Effector memory CD4-positive, alpha-beta T cell (primary cell): ENCODE measurements at places on chromosomes 11 and 22.
A peak's percentile ranks its signal among the peaks of the same experiment; 100 is the strongest.

DNA sequence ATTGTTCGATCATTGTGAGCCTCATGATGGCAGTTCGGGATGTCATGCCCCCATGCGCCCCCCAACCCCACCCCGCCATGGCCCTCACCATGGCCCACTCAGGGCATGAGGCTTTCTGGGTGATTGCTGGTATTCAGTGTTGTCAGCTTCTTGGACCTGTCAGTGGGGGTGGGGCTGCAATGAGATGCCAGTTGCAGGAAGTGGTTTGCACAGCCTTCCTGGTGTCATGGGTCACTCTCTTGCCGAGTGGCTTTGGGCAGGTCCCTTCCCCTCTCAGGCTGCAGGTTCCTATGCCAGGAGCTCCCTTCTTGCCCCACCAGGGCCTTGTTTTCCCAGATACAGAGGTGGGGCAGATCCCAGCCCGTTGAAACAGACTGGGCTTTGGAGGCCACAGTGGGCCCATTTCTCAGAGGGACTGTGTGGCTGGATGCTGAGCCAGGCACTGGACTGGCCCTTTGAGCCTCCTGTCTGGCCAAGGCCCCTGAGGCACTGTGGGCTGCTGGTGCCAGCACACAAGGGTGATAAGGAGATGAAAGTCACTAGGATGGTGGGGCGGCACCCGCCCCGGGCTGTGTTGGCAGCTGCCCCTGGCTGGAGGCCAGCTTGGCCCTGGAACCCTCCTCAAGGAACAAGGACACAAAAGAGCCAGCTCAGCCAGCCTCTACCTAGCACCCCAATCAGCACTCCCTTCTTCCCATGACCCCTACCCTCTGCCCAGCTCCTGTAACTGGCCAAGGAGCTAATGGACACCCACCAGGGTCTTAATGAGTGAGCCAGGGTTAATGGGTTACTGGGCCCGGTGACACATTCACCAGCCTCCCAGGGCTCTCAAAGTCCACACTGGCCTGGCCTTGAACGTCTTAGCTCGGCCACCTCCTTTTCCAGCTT, 1.5 kb upstream of the GGT1 start:
- no peak for DNase-seq
- no peak overlapping the region for H3K27ac ChIP-seq
- H3K4me1 ChIP-seq: peaks cover 8% of the 10 kb centered on the region
- H3K27me3 ChIP-seq: no peaks in the 10 kb centered on the region

GRCh38 chr11:70226967-70227366, 23.9 kb downstream of the FADD start:
- H3K4me1 ChIP-seq: no peaks in the 10 kb centered on the region
- H3K4me3 ChIP-seq: no peak overlapping the region
- no peaks in the 10 kb centered on the region for H3K36me3 ChIP-seq

DNA sequence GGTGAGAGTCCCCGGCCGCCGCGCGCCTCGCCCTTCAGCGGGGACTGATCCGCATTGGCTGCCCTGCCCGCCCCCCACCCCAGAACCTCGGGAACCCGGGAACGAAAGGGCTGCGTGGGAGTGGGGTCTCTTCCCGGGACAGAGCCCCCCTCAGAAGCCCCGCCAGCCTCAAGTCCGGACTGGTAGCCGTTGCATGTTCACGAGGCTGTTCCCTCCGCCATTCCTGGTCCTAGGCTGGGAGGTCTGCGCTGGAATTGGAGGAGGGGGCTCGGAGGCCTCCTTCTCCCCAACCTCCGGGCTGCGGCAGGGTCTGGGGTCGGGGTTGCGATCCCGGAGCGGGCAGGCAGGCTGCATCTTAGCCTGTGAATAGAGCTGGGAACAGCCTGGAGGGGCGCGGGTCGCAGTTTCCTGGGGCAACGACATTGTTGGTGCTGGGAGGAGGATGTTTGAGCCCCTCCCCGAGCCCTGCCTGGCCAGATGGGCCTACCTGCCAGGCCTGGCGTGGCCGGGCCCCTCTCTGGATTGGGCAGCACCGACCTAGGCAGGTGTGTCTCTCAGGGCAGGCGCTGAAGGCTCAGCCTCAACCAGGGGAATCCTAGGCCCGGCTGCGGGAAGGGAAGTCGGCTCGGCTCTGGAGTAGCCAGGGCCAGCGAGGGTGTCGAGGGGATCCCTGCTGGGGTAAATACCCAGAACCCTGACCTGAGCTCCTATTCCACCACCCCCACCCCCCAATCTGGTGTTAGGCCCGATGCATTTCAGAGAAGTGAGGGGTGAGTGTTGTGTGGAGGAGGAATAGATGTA, 670 bp downstream of the MAPK8IP1 start:
- no peak overlapping the region for H3K27ac ChIP-seq
- no peak for DNase-seq
- H3K36me3 ChIP-seq: peaks cover 8% of the 10 kb centered on the region
- peaks cover 11% of the 10 kb centered on the region for H3K4me1 ChIP-seq
- H3K27me3 ChIP-seq: no peaks in the 10 kb centered on the region

- no peak overlapping the region for H3K27ac ChIP-seq
- H3K4me3 ChIP-seq: no peak overlapping the region
- no peaks in the 10 kb centered on the region for H3K36me3 ChIP-seq
- no peak for DNase-seq
- H3K4me1 ChIP-seq: no peaks in the 10 kb centered on the region
Measured at GRCh38 chr11:104175769-104176168, 11.8 kb upstream of the PDGFD start.

- no peak for DNase-seq
- no peak overlapping the region for H3K27ac ChIP-seq
- H3K27me3 ChIP-seq: peaks cover 10% of the 10 kb centered on the region
- no peak overlapping the region for H3K4me3 ChIP-seq
Measured at GRCh38 chr22:20960609-20961008, 6.4 kb upstream of the AIFM3 start.

GRCh38 chr11:110131386-110132123, 38.4 kb downstream of the ZC3H12C start:
- no peaks in the 10 kb centered on the region for H3K36me3 ChIP-seq
- H3K27ac ChIP-seq: no peak overlapping the region
- no peak overlapping the region for H3K4me3 ChIP-seq

GRCh38 chr22:20032407-20032991, 11.6 kb downstream of the TANGO2 start:
- no peak overlapping the region for H3K27ac ChIP-seq
- DNase-seq: no peak
- peaks cover 14% of the 10 kb centered on the region for H3K4me1 ChIP-seq
- peaks cover 8% of the 10 kb centered on the region for H3K36me3 ChIP-seq

DNA sequence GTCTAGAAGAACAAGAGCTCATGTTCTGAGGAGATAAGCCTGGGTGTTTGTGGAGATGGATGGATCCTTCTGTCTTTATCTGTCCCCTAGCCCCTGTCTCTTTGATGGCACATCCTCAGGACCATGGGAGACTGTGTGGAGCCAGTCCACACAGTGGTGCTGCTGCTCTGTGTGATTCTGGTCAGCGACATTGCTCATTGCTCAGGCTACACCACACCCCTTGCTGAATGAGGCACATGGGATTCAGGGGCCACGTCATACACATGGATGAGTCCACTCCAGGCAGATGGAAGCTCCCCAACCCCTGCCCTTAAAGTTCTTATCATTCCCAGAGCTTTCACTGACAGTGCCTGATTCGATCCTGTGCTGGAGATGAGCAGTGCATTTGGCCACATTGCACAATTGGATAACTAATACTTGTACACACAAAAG, 222.2 kb downstream of the NAV2 start:
- H3K4me1 ChIP-seq: no peaks in the 10 kb centered on the region
- H3K4me3 ChIP-seq: no peak overlapping the region
- H3K36me3 ChIP-seq: no peaks in the 10 kb centered on the region

GRCh38 chr11:109851780-109852390, 241.3 kb upstream of the ZC3H12C start:
- H3K36me3 ChIP-seq: no peaks in the 10 kb centered on the region
- H3K27ac ChIP-seq: no peak overlapping the region
- no peak overlapping the region for H3K4me3 ChIP-seq
- no peaks in the 10 kb centered on the region for H3K4me1 ChIP-seq
- DNase-seq: no peak

DNA sequence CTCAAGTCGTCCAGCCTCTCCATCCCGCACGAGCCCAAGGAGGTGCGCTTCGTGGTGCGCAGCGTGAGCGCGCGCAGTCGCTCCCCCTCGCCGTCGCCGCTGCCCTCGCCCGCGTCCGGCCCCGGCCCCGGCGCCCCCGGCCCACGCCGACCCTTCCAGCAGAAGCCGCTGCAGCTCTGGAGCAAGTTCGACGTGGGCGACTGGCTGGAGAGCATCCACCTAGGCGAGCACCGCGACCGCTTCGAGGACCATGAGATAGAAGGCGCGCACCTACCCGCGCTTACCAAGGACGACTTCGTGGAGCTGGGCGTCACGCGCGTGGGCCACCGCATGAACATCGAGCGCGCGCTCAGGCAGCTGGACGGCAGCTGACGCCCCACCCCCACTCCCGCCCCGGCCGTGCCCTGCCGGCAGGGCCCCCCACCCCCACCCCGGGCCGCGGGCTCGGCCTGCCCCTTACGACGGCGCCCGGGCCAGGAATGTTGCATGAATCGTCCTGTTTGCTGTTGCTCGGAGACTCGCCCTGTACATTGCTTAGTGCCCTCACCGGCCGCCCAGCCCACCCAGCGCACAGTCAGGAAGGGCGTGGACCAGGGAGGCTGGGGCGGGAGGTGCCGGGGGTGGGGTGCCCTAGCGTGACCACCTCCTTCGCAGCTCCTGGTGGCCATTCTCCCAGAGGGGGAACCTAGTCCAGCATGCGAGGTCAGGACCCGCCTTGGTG, 6.9 kb upstream of the ACR start:
- no peak for DNase-seq
- no peak overlapping the region for H3K4me3 ChIP-seq
- no peak overlapping the region for H3K27ac ChIP-seq
- peaks cover 3% of the 10 kb centered on the region for H3K4me1 ChIP-seq
- H3K36me3 ChIP-seq: no peaks in the 10 kb centered on the region

DNA sequence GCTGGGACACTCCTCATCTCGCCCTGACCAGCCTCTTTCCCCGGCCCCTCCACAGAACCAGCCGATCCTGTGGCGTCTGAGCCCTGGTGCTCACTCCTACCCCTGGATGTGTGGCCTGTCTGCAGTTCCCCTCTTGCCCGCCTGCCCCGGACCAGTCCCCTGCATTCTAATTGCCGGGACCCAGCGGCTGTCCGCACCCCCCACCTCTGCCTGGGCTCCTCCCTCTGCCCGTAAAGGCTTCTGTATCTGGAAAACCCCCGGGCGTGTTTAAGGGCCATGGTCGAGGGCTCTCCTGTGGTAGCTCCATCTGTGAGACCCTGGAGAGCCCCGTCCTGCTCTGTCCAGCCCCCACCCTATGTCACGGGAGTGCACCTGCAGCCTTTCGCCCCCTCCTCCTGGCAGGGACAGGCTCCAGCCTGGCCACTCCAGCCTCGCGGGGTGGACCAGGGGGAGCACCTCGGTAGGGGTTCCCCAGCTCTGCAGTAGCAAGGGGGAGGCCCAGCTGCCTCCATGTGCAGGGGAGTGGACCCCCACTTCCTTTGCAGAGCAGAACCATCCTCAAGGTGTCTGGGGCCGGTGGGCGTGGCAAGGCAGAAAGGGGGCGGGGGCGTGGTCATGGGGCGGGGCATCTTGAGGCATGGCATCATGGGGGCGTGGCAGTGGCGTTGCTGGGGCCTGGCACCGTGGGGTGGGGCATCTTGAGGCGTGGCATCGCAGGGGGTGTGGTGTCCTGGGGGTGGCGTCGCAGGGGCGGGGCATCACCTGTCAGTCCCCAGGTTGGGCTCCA, 430.4 kb downstream of the TBC1D22A start:
- no peaks in the 10 kb centered on the region for H3K36me3 ChIP-seq
- no peaks in the 10 kb centered on the region for H3K27me3 ChIP-seq
- H3K4me1 ChIP-seq: no peaks in the 10 kb centered on the region
- H3K27ac ChIP-seq: no peak overlapping the region
- no peak overlapping the region for H3K4me3 ChIP-seq

GRCh38 chr11:45848654-45849081, 1.4 kb downstream of the CRY2 start:
- H3K4me1 ChIP-seq: peaks cover 24% of the 10 kb centered on the region
- peaks cover 10% of the 10 kb centered on the region for H3K36me3 ChIP-seq
- DNase-seq: no peak
- H3K27ac ChIP-seq: peak overlapping the region; percentile 95
- no peaks in the 10 kb centered on the region for H3K27me3 ChIP-seq
- no peak overlapping the region for H3K4me3 ChIP-seq

- H3K4me1 ChIP-seq: no peaks in the 10 kb centered on the region
- no peak overlapping the region for H3K4me3 ChIP-seq
- H3K27ac ChIP-seq: no peak overlapping the region
- no peaks in the 10 kb centered on the region for H3K36me3 ChIP-seq
- H3K27me3 ChIP-seq: no peaks in the 10 kb centered on the region
Measured at GRCh38 chr11:114553642-114554041, 6.0 kb downstream of the NXPE1 start.

DNA sequence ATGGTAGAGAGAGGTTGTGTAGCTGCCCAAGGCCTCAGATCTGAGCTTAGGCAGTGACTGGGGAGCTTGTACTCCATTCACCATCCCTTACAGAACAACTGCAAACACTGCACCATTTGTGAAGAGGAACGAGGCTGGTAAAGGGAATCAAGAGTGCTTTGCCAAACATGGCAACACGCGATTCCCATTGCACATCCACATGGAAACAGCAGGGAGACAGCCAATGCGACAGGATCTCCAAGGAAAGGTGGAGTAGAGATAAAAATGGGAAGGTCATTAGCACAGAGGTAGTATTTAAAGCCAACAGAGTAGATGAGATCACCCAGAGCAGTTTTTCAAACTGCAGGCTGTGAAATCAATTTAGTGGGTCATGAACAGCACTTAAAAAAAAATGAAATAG, 42.0 kb downstream of the TCF20 start:
- H3K4me1 ChIP-seq: peaks cover 3% of the 10 kb centered on the region
- H3K27me3 ChIP-seq: no peaks in the 10 kb centered on the region
- DNase-seq: no peak

DNA sequence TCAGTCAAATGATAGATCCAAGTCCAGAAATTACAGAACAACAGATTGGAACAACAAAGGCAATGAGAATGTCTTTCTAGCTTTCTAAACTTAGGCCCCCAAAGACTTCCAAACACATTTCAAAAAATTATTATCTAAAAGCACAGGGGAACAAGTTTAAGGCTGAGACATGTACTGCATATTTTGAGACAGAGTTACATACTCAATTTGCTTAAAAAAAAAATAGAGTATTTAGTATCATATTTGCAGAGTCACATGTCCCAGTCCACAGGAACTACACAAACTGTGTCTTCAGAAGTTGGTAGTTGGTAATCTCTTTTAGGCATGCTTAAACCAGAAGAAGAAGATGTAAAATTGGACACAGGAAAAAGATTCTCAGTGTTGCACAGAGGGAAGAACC, 127.2 kb downstream of the MAML2 start:
- no peaks in the 10 kb centered on the region for H3K27me3 ChIP-seq
- peak overlapping the region; percentile 63 for H3K27ac ChIP-seq
- H3K36me3 ChIP-seq: no peaks in the 10 kb centered on the region
- H3K4me3 ChIP-seq: peak overlapping the region; percentile 1

- H3K4me1 ChIP-seq: no peaks in the 10 kb centered on the region
- no peak for DNase-seq
- no peak overlapping the region for H3K4me3 ChIP-seq
Measured at GRCh38 chr11:71169313-71169712, 83.1 kb downstream of the SHANK2 start.
